ENCODE measurements at places on chromosomes 2 and 18.

DNA sequence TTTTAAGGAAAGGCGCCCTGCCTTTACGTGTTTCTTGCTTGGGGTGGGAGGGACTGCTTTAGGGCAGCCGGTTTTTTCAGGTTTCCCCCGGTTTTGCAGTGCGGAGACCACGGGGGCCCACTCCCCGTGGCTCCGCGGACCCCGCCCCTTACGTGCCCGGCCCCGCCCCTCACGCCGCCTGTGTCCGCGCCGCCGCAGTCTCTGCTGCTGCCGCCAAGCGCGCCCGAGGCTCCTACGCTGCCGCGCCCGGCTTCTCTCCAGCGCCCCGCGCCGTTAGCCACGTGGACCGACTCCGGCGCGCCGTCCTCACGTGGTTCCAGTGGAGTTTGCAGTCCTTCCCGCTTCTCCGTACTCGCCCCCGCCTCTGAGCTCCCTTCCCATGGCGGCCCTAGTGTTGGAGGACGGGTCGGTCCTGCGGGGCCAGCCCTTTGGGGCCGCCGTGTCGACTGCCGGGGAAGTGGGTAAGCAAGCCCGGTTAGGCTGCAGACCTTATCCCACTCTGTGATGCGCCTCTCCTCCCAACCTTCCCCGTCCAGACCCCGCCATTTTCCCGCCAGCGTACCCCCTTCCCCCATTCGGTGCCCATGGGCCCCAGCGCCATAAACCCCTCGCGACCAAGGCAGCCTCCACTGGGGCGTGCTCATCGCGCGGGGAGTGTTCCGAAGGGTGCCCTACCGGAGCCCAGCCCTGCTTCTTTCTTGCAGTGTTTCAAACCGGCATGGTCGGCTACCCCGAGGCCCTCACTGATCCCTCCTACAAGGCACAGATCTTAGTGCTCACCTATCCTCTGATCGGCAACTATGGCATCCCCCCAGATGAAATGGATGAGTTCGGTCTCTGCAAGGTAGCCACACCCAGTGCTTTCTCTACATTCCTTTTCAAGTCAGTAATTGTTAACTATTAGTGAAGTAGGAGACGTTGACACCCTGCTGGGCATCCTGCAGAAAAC lies at the start of gene CAD:
Gene CAD, plus strand, starts transcription at position 197 of the 949 bp plus-strand sequence. Its CDS starts 183 bp downstream, at position 380.
- DNase-seq, result peak; percentile 29

DNA sequence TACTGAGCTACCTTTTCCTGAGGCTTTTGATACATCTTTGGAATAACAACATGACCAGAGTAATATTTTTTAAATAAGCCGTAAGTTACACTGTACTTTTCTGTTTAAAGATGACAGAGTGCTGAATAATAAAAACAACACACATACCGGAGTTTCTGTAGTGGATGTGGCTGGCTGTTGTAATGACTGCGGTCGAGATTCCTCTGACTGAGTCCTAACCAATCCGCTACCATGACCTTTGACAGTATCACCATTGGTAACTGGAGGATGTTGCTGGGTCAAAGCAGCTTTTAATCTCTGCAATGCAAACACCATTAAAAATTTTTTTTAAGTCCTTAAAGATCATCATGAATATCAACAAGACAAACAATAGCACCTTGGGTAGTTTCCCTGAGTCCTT lies 70.7 kb downstream of the ATF2 start:
- no peak for DNase-seq

DNA sequence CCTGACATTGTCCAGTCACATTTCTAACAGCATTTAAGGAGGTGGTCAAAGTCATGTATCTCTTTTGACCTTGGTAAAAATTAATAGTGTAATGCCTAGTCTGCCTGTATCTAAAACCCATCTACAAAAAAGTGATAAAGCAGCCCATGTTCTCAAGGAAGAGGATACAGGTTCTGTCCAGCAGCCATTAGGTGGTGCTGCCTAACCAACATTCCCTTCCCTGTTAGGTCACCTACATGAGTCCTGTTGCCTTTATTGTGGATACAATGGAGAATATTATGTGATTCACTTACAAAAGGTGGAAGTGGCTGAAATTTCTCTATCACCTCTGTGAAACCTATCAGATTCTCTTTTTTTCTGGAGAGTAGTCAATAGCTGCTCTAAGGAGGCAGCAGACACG lies 52.5 kb downstream of the AQP4 start:
- DNase-seq, result peak; percentile 34

GRCh38 chr2:143524559-143525401 lies 395.6 kb downstream of the ARHGAP15 start:
- DNase-seq, result no peak

GRCh38 chr2:42092084-42092996 lies 44.5 kb downstream of the PKDCC start:
- DNase-seq, result no peak

- peak; percentile 81 for DNase-seq
Measured at GRCh38 chr2:54455563-54456361, at the start of gene SPTBN1. TSS of gene SPTBN1 (plus strand) at chr2:54456327. CDS start at chr2:54526419, 70,092 bp downstream.

GRCh38 chr2:60416221-60417008 lies 137.0 kb downstream of the BCL11A start:
- no peak for DNase-seq

- no peak for DNase-seq
Measured at GRCh38 chr2:178512484-178512883, 32.2 kb downstream of the PLEKHA3 start.

DNA sequence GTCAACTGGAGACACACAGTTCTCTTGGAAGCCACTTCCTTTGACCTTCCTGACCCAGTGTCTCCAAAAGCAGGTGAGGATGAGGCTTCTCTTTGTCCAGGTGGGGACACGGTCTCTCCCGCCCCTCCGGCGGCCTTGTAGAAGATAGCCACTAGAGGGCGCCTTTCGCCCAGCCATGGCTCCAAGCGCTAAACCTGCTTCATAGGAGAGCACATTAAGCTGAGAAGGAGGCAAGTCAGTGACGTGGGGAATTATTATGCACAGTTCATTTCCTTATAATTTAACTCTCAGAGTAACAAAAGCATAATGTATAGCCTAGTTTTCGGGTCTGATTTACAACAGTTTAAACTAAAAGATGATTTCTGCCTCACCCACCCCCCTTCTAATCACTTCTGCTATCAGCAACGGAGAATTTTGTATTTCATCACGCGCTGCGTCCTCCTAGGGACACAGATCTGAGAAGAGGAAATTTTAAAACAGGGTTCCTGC lies 208.7 kb downstream of the ICOS start:
- peak; percentile 56 for DNase-seq

GRCh38 chr2:222743251-222743812 lies 71.9 kb downstream of the MOGAT1 start:
- no peak for DNase-seq

DNA sequence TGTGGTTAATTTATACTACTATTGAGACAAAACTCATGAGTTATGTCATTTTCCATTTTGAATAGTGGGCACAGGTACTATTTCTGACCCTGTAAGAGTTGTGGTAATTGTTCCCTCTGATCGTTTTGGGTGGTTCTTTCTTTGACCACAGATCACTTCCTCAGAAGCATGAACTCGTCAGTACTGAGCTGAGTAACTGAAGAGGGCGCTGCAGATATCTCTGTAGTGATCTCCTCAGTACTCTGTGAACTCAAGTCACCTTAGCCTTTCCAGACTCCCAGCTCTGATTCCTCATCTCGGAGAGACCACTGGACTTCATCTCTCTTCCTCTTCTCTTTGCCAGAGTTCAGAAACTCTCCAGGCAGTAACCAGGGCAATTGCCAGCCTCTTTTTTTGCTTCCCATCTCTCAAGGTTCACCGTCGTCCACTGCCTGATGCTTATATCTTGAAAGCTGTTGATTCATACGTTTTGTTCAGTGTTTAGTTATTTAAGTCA lies 9.4 kb upstream of the IL1RL1 start:
- no peak for DNase-seq

DNA sequence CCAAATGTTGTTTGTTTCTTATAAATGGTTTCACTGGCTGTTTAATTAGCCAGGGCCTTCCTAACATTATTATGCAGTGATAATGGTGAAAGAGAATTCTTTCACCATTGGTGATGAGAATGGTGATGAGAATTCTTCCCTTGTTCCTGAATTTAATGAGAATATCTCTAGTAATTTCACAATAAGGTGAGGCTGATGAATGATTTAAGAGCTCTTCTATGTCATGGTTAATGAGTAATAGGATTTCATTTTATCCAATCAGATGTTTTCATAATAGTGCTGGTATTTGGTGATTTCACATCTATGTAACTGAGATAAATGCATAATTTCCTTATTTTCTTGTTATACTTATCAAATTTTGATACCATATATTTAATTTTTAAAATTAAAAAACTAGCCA lies 535.7 kb upstream of the ZEB2 start:
- DNase-seq, result no peak

GRCh38 chr2:43082111-43082894 lies 144.1 kb downstream of the ZFP36L2 start:
- DNase-seq, result no peak

GRCh38 chr18:56723068-56723467 lies 71.9 kb downstream of the WDR7 start:
- no peak for DNase-seq

DNA sequence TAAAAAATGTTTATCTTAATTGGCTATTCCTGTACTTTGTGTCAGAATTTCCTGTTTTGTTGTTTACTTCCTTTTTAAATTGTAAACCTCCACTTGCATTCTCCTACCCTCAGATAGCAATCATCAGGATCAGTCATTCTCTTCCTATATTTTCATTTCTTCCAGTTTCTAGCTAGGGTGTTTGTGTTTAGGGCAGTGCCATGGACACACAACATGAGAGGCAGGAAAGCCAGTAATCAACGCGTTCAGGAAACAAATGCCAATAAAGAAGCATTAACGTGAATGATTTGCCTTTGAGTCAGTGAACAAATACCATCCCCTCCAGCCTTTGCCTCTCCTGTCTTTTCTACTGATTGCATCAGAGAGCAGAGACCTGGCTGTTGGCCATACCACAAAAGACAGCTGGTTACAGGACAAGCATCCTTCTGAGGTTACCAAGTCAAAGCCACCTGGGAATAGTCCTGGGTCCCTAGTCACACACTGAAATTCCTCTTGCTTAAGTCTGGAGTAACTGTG lies 56.7 kb upstream of the FHL2 start:
- DNase-seq, result no peak

DNA sequence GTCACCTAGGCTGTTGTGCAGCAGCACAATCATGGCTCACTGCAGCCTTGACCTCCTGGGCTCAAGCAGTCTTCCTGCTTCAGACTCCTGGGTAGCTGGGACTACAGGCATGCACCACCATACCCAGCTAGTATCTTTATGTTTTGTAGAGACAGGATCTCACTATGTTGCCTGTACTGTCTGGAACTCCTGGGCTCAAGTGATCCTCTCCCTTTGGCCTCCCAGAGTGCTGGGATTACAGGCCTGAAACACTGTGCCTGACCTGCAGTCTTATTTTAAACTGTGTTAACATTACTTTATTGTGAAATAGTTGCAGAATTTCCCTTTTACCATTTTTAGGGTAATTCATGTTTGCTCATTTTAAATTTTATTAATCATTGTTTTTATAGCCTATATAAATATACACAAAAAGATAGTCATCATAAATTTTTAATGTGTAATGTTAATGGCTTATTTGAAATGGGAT lies 24.6 kb downstream of the EML4 start:
- DNase-seq, result no peak

- DNase-seq, result no peak
Measured at GRCh38 chr2:234329202-234329960, 167.5 kb downstream of the ARL4C start.

- DNase-seq, result no peak
Measured at GRCh38 chr2:57885742-57886141, 160.9 kb upstream of the VRK2 start.

DNA sequence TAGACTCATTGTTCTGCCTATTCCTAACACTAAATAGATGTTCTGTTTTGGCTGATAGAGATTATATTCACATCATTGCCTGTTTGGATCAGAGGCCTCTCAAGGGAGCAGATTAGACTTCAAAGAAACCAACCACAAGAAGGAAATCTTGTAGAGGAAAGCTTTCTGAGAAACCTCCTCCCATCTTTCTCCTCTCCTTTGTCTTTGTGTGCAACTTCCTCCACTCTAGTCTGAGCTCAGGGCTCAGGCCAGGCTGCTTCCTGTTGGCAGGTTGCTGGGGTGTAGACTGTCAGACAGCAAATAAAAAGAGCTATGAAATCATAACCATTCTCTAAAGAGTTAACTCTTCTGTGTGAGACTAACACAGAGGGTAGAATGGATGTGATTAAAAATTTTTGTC lies 113.0 kb downstream of the TGFA start:
- no peak for DNase-seq

DNA sequence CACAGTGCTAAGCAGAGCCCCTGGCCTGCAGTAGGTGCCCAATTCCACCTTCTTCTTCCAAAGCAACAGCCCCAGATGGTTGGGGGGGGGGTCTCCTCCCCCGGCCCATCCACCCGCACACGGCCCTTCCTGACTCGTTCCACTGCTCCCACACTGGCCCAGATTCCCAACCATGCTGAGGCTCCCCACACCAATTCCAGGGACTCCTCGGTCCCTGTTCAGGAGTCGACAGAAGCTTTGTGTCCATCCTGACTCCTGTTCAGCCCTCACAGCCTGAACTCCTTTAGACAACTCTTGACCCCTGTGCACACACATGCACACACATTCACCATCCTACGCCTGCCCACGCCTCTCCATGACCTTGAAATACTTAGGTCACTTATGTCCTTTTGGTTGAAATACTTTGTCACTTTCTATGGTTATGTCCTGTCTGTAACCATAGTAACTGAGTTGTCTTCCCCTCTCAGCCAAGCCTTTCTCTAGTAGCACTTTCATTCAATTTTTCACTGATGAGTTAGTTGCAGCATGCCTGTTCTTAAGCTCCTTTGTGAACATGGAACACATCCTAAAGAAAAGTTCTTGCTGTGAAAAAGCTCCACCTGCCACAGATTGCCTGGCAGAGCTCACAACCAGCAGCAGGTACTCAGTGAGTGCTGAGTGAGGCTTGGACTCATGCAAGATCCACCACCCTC lies 225.8 kb downstream of the SEPTIN10 start:
- no peak for DNase-seq

- peak; percentile 24 for DNase-seq
Measured at GRCh38 chr18:56233595-56233994, 404.8 kb downstream of the TXNL1 start.

- no peak for DNase-seq
Measured at GRCh38 chr2:241788572-241788971, 11.9 kb downstream of the GAL3ST2 start.

DNA sequence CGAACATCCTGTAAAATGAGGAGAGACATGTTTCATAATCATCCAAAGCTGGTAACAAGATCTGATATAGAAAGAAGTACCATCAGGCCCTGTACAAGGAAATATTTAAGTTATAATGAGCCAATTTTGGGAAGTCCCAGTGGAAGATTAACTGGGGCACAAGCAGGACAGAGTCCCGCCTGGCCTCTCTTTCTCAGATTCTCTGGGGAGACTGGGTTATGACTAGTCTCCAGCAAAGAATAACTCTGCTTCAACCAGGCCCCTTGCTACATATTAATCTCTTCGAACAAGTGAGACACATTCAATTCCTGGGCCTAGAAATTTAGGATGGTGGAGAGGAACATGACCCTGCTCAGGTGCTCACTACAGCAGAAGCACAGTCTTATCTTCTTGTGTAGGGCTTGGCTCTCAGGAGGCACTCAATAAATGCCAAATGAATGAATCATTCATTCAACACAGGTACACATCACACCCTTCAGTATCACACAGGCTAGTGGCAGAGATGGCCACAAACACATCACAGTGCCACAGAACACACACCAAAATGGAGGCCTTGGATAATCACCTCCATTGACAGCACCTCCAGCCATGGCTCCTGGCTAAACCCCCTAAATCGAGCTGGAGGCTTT lies 46.4 kb upstream of the RNF152 start:
- no peak for DNase-seq

Measured in forelimb muscle (tissue), 1 donor.